NCI-H526 (cell line): ENCODE measurements at places on chromosomes 11 and 22.
A peak's percentile ranks its signal among the peaks of the same experiment; 100 is the strongest.

- no peak for DNase-seq
Observed at GRCh38 chr11:107157146-107157808, 139.0 kb upstream of the GUCY1A2 start.

DNA sequence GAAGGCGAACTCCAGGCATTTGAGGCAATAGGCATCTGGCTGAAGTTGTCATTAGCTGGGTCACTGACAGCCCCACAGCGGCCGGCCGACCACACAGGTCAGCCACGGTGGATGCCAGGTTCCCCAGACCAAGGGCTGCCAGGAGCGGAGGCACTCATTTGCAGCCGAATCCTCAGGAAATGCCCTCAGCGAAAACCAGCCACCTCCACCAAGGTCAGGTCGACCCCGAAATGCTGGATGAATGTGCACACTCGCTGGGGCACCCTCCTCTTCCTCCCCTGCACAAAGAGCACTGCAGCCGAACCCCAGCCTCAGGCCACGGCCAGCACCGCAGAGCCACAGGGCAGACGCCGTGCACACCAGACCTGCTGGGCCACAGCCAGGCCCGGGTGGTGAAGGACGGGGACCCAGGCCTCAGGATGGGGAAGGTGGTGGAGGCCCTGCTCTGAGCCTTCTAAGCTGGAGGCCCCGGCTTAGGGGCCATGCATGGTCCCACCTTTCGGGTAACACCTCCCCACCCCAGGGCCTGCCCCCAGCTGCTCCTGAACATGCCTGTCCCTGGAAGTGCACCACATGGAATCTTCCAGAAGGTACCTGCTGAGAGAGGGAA lies 206.0 kb downstream of the BRD1 start:
- DNase-seq, result no peak

DNA sequence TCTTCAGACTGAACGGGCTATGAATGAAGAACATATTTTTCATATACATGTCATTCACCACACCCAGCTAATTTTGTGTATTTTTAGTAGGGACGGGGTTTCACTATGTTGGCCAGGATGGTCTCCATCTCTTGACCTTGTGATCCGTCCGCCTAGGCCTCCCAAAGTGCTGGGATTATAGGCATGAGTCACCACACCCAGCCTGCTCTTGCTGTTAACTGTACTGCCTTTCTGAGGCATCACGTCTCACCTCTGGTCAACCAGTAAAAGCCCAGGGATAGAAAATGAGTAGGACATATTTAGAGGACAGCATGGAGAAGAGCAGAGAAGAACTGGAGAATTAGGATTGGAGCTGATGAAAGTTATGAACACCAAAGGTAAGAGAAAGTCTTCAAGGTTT lies 55.6 kb downstream of the APOL3 start:
- no peak for DNase-seq

DNA sequence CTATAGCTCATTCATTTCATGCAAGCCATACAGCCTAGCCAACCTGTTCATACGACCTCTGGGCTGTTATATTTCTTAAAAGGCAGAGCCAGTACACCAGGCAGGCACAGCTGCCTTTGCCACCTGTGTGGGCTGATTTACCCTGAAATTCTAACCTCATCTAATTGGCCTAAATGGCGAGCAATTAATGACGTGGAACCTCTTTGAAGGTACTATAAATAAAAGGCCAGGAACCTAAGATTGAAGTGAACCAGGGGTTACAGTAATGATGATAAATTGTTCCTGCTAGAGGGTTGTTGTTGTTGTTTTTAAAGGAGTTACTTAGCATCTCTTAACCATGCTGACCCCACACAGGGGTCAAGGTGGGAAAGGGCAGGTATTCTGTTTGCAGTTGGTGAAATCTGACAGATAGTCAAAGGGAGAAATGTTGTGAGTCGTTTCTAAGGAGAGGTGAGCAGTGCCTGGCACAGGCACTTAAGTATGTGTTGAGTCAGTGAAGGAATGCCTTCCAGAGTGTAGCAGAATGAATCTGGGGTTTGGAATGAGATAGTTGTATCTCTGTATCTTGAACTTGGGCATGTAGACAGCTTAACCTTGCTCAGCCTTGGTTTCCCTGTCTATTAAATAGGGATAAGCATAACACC lies 213.5 kb upstream of the NAV2 start:
- no peak for DNase-seq

DNA sequence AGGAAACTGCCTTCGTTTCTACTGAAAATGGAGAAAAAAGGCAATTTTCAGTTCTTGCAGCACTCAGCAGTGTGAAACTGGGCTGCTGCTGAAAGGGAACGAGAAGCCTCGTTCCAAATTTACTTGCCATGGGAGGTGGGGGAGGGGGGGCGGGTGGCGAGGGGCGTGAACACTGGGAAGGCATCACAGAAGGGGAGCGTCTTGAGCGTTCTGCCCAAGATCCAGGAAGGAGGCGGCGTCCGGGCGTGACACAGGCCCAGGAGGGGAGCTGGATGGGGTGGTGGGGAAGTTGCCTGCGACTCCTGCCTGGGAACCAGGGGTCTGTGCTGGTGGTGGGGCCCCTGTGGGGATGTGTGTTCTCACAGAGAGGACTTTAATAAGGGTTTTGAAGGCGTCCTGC lies 213.5 kb downstream of the CTTN start:
- no peak for DNase-seq

DNA sequence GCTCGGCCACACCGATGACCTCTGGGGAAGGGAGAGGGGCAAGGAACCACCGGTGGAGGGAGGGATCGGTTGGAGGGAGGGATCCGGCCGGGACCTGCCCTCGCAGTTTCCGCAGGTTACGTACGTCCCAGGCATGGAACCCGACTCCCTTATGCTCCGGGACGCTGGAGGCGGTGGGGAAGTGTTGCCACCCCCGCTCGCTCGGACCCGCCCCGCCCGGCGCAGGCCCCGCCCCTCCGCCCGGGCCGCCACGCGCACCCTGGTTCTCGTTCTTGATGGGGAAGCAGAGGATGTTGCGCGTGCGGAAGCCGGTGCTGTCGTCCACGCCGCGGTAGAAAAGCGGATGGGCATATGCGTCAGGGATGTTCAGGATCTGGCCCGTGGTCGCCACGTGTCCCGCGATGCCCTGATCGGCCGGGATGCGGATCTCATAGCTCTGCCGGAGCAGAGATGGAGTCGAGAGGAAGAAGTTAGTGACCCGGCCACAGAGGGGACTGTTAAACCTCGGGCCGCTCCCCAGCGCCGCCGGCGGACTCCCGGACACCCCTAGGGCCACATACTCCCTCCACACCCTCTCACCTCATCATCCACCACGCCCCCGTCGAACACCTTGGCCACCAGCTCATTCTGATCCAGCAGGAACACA lies 89.8 kb downstream of the PDE2A start:
- no peak for DNase-seq

GRCh38 chr11:9141186-9141585 lies 49.8 kb upstream of the SCUBE2 start:
- no peak for DNase-seq

- no peak for DNase-seq
Observed at GRCh38 chr11:92850296-92850826, 119.1 kb upstream of the MTNR1B start.

DNA sequence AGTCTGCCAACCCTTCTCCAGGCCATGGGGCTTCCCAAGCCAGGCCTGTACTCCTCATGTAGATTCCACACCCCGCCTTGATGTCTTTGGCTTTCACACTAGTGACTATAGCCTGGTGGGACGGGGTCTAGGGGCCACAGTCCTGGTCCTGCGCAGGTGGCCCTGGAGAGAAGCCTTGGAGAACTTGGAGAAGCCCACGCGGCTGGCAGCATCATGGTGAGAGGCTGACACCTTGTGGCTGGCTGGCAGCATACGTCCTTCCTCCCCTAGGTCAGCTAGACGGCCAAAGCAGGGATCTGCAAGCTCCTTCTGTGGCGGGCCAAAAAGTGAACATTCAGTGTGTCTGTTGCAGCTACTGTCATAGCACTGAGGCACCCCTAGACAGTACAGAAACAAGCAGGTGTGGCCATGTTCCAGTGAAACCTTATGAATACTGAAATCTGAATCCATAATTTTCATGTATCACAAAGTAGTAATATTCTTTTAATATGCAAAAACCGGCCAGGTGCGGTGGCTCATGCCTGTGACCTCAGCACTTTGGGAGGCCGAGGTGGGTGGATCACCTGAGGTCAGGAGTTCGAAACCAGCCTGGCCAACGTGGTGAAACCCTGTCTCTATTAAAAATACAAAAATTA lies 42.0 kb downstream of the FAM83F start:
- peak; percentile 78 for DNase-seq

- DNase-seq, result no peak
Observed at GRCh38 chr11:102026217-102026616, 21.0 kb upstream of the CFAP300 start.

GRCh38 chr22:46657655-46657953 lies 37.4 kb downstream of the GRAMD4 start:
- no peak for DNase-seq

GRCh38 chr22:48277868-48278581 lies 1515.6 kb downstream of the TBC1D22A start:
- DNase-seq, result no peak

GRCh38 chr11:121814962-121815361 lies 301.1 kb downstream of the BLID start:
- DNase-seq, result no peak

DNA sequence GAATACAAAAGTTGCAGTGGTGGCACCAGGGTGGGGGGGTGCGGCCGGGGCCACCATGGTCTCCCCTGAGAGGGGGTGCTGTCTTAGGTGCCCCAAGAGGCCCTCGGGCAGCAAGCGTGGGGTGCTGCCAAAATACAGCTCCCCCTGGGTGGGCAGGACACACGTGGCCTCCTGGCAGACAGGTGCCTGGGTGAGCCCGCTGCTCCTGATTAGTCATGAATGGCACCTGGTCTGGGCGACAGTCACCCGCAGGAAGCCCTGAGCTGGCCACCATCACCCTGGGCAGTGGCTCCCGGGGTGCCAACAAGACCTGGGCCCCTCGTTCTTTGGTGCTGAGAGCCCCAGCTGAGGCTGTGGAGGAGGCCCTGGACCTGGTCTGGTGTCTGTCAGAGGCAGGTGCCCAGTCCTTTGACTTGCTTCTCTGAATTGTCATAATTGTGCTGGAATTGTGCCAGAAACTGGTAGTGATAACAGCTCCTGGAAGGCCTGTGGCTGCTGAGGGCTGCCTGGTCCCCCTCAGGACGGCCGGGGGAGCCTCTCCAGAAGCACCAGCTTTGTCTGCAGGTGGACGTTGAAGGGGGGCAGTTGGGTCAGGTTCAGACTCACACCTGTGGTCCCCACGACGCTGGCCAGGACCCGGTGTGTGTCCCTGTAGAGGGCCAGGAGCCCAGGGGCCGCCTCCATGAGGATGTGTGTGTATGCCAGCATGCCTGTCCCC lies 14.8 kb downstream of the ALG12 start:
- DNase-seq, result no peak

DNA sequence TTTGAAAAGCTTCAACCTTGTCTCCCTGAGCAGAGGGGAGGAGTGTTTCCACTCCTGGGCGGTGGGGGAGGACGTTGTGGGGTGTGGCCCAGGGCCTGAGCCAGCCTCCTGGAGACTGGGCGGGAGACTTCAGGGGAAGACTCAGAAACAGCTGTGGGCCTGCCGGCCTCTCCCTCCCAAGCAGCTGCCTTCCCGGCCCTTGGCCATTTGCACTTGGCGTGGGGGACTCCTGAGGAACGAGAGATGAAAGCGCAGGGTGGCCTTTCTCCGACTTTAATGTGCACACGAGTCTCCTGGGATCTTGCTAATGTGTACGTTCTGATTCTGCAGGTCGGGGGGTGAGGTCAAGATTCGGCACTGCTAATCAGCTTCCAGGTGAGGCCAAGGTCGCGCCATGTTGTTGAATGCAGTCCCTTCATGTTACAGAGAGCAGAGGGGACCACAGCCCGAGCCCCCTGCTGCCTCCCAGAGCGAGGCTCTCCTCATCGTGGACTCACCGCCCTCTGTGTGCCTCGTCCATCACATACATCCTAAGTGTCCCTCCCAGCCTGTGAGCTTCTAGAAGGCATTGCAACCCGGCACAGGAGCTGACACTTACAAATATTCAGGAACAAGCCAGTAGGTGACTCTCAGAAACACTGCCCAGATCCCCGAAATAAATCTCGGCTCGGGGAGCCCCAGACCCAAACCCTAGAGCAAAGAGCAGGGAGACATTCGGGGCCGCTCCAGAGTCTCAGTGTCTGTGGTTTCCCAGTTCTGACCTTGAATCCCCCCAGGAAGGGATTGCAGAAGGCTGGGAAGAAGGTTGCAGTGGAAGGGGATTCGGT lies 7.7 kb downstream of the LIF start:
- DNase-seq, result no peak

- no peak for DNase-seq
Observed at GRCh38 chr22:40799008-40799407, 20.1 kb downstream of the SLC25A17 start.

- DNase-seq, result peak; percentile 92
Observed at GRCh38 chr11:74726547-74727182, 4.6 kb downstream of the CHRDL2 start.

GRCh38 chr22:45268167-45268957 lies 16.4 kb upstream of the UPK3A start:
- no peak for DNase-seq

DNA sequence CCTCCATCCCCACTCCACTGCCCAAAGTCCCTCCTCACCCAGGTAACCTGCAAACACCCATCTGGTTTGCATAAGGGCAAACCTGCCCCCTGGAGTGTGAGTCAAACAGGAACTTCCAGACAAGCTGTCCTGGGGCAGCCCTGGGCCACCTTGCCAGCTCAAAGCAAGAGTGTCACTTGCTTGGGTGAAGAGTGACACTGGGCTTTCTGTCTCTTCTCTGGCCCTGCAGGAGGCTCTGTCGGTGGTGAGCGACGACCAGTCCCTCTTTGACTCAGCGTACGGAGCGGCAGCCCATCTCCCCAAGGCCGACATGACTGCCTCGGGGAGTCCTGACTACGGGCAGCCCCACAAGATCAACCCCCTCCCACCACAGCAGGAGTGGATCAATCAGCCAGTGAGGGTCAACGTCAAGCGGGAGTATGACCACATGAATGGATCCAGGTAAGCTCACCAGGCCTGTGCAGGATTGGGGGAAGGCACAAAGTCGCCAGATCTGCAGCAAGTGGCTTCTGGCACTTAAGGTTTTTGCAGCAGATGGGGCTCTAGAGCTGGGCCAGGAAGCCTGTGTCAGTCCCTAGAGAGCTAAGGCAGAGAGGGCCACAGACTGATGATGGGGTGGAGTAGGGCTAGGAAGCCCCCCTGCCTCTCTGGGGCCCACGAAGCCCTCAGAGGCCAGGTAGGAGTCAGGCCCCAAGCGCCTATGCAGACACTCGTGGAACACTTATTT lies 64.2 kb downstream of the FLI1 start:
- peak; percentile 40 for DNase-seq

DNA sequence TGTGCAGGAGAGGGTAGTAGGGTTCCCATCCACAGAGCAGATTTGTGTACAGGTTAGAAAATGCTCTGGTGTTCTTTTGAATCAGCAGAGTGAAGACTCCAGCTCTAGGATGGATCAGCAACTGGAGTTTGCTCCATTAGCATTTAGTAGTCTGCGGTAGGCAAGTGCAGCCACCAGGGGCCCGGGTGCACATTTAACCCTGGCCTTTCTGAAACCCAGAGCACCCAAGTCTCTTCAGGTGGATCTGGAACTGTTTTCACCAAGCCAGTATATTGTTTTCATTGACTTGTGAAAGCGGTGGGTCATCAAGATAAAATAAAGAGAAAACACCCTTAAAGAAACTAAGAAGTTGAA lies 100.8 kb upstream of the CLPB start:
- DNase-seq, result peak; percentile 9
